ENCODE measurements at places on chromosomes 1 and 21. TPM values are rescaled to one million over a fixed set of nuclear protein-coding genes. Genes with fewer than 3 reads are reported as not detected.

DNA sequence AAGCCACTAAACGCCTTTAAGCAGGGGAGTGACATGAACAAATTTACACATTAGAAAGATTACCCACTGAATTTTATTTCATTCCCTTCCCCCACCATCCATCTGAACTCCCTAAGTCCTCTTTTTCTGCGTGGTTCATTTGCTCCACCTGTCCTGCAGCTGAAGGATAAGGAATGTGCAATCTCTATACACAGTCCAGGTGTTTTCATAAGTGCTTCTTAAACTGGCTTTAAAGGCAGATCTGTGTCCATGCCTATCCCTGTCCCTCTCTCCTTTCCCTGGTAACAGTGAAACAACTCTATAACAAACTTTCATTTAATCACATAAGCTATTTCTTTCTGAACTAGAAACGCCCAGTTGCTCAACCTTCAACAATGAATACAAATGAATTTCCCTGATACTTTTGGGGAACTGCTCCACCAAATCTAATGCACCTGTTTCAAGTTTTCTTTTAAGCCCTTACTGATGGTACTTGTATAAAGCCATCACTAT, 8.4 kb downstream of the GSTM3 start:
- no peak for DNase-seq
- no peaks in the 10 kb centered on the region for H3K4me1 ChIP-seq
- no peak overlapping the region for H3K4me3 ChIP-seq
- H3K27ac ChIP-seq: no peak overlapping the region
- peaks cover 9% of the 10 kb centered on the region for H3K27me3 ChIP-seq
- H3K36me3 ChIP-seq: no peaks in the 10 kb centered on the region

DNA sequence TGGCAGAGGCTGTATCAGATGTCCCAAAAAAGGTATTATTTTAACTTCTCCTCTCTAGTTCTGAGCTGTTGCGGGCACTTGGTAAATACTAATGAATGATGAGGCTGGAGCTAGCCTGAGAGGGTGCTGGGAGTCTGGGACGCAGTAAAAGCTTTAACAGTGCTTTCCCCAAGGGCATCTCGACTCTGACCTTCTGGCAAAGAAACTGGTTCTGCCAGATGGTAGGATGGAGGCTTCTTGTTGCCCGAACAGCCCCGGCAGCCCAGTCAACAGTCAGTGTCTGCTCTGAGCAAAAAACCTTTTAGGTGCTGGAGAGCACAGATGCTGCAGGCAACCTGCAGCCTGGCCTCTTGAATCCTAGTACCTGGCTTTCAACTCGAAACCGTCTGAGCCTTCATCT, 2.5 kb upstream of the PNRC2 start:
- H3K36me3 ChIP-seq: peaks cover 25% of the 10 kb centered on the region
- H3K27me3 ChIP-seq: no peaks in the 10 kb centered on the region
- H3K4me3 ChIP-seq: peak overlapping the region; percentile 25
- no peak for DNase-seq
- H3K4me1 ChIP-seq: peaks cover 38% of the 10 kb centered on the region
- H3K27ac ChIP-seq: peak overlapping the region; percentile 9

Gene KPRP
- total RNA-seq: not detected

Gene SRGAP2B
- total RNA-seq: 25.3 TPM

Gene IRF6
- total RNA-seq: 0.31 TPM

DNA sequence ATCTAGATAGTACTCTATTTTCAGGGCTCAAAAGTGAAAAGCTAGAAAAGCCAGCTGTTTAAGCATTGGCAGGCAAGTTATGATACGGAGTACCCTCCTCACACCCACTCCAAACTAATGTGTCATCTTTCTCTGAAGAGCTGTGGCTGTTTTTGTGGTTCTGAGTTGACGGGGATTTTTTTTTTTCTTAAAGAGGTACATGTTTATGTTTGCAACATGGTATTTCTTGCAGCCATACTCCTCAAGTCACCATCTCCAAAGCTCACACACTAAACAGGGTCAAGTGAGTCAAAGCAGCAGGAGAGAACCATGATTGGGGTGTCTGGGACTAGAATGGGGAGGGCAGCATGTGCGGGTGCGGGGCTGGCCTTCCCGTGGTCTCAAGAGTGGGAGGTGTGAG, 347.2 kb downstream of the DISC1 start:
- no peak overlapping the region for H3K4me3 ChIP-seq
- H3K36me3 ChIP-seq: peaks cover 19% of the 10 kb centered on the region
- H3K4me1 ChIP-seq: peaks cover 10% of the 10 kb centered on the region
- DNase-seq: peak; percentile 33

Gene TDRD5
- not detected for total RNA-seq

Gene CAMK2N1
- 0.81 TPM for total RNA-seq

DNA sequence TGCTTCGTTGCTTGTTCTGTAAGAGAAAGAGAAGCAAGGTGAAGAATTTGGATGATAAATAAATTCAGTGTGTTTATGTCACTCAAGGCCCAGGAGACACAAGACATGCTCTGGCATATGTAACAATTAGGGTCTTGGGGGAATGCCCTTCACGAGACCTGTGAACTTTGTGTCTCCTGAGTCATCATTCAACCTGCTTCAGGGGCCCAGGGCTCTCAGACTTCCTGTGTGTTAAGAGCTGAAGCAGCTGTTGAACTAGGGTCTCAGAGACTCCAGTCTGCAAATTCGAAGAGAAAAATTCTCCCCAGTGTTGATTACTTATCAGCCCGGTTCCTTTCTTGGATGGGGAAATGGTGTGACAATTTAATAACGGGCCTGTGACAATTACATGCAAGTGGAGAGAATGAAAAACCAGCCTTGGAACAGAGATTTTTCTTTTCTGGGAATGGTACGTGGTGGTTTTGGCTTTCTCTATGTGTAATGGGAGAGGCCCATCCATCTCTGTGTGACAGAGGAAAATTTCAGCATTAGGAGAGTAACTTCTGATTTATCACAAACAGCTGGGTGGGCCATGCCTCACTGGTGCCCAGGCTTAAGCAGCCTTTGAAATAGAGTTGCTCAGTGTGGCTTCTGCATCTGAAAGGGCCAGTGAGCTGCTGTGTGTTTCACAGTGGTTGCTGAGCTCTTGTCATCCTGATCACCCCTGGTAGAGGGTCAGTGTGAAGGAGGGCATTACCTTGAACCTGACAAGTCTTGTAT, 22.4 kb downstream of the HUNK start:
- H3K36me3 ChIP-seq: no peaks in the 10 kb centered on the region
- H3K27ac ChIP-seq: no peak overlapping the region
- H3K27me3 ChIP-seq: peaks cover 2% of the 10 kb centered on the region

DNA sequence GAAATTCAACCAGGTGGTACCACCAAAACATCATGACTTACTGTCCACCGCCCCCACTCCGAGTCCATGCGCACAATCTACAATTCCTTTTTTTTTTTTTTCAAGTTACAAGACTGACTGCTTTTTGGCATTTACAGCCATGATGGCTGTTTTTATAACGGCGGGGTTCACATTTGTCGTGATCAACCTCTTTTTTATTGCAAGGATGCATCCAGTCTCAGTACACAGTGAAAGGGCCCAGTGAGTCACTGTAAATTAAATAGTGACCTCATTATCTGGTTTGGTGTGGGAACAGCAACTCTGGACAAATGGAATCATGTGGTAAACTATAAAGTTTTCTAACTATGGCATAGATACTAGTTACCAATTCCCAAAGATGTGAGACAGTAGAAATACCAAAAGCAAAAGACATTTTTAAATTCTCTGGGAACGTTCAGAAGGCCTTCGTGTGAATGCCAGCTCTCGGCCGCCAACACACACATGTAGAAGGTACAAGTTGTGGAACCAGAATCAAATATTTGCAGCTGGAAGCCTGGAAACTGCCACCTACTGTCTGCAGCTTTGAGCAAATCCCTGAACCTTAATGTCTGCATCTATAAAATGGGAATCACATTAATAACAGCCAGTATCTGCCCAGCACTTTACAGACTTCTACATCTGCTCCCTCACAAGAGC, 4.9 kb downstream of the GLIS1 start:
- H3K36me3 ChIP-seq: no peaks in the 10 kb centered on the region
- no peak overlapping the region for H3K27ac ChIP-seq
- peaks cover 28% of the 10 kb centered on the region for H3K27me3 ChIP-seq
- no peak for DNase-seq
- H3K4me3 ChIP-seq: no peak overlapping the region
- peaks cover 2% of the 10 kb centered on the region for H3K4me1 ChIP-seq

DNA sequence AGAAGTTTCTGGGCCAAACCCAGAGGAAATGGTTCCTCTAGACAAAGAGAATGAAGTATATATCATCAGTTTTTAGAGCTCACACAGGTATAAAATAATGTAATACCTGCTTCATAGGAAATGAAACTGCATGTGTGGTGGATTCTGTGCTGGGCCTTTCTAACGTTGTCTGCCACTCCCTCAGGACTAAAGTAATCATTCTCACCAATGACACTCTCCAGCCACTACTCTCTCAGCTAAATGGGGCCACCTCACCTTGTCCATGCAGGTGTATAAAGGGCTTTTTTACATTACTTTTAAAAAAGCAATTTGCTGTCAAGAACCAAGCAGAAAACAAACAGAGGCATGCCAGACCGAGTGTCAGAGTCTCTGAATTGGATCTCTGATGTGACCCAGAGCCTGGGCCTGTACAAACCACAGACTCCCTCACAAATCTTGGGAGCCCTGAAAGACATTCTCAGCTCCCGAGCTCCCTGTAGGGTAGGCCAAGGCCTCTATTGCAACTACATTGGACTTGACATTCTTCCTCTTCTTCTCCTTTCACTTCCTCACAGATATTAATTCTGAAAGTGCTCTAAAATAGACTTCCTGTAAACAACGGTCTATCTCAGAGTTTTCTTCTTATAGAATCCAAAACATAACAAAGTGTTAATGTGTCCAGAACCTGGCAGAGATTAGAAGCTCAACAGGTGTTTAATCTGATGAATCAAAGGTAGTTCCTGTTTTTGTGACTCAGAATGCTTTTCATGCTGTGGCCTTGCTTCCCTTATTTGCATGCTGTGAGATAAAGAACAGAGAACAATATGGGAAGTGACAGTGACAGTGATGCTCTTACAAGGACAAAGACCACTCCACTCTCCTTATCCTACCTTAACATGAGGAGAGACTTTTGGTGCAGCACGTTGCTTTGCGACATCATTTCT, 8.6 kb downstream of the AIM2 start:
- DNase-seq: no peak
- H3K4me1 ChIP-seq: peaks cover 67% of the 10 kb centered on the region
- peak overlapping the region; percentile 82 for H3K27ac ChIP-seq
- peak overlapping the region; percentile 45 for H3K4me3 ChIP-seq

Gene SEMA4A
- total RNA-seq: 68.2 TPM

- H3K27me3 ChIP-seq: peaks cover 6% of the 10 kb centered on the region
- H3K4me3 ChIP-seq: no peak overlapping the region
- DNase-seq: no peak
- peaks cover 33% of the 10 kb centered on the region for H3K4me1 ChIP-seq
- no peak overlapping the region for H3K27ac ChIP-seq
These were observed 3.9 kb upstream of the TGFBR3 start for GRCh38 chr1:91889717-91890459.

Gene SIPA1L2
- total RNA-seq: 6.2 TPM

- peak within 1 kb of the TSS; percentile 99 for H3K27ac ChIP-seq
- peaks cover 50% of the 10 kb centered on the region for H3K4me1 ChIP-seq
- peak within 1 kb of the TSS; percentile 96 for H3K4me3 ChIP-seq
- peak; percentile 98 for DNase-seq
- peaks cover 50% of the 10 kb centered on the region for H3K36me3 ChIP-seq
These were observed at the start of gene SH2D2A for GRCh38 chr1:156816561-156817328. SH2D2A (minus strand) TSS chr1:156816848; CDS start chr1:156816708, 140 bp downstream.

Gene FBLIM1
- total RNA-seq: 0.05 TPM

- H3K27ac ChIP-seq: no peak overlapping the region
- DNase-seq: peak; percentile 63
- no peaks in the 10 kb centered on the region for H3K36me3 ChIP-seq
These were observed 7.5 kb upstream of the ZNF648 start for GRCh38 chr1:182069028-182069466.

DNA sequence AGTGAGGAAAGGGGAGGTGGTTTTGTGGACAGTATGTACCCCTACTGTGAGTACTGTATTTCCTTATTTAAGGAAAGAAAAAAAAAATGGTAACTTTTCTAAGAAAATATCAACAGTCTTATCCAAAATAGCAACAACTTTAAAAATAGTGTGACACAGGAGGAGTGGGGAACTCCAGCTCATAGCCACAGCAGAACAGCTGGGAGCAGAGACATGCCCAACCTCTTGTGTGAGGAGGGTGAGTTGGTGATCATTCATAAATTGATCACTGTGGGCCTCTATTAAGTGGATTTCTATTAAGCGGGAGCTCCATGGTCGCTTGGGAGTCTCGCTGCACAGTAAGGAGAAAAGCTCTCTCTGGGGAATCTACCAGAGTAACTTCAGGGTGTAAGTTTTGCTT, 158.8 kb upstream of the DUSP10 start:
- no peak for DNase-seq
- H3K27me3 ChIP-seq: no peaks in the 10 kb centered on the region
- no peak overlapping the region for H3K4me3 ChIP-seq
- H3K27ac ChIP-seq: no peak overlapping the region
- H3K36me3 ChIP-seq: no peaks in the 10 kb centered on the region

GRCh38 chr1:25066256-25066655, 136.2 kb upstream of the RUNX3 start:
- no peak overlapping the region for H3K4me3 ChIP-seq
- no peaks in the 10 kb centered on the region for H3K36me3 ChIP-seq
- H3K27ac ChIP-seq: no peak overlapping the region
- DNase-seq: no peak
- H3K27me3 ChIP-seq: no peaks in the 10 kb centered on the region

GRCh38 chr1:222031318-222031717, 289.4 kb upstream of the DUSP10 start:
- peaks cover 6% of the 10 kb centered on the region for H3K27me3 ChIP-seq
- H3K27ac ChIP-seq: no peak overlapping the region
- no peak for DNase-seq
- H3K36me3 ChIP-seq: no peaks in the 10 kb centered on the region
- H3K4me1 ChIP-seq: no peaks in the 10 kb centered on the region

Gene KIF2C
- total RNA-seq: 113 TPM

- DNase-seq: no peak
- H3K4me3 ChIP-seq: no peak overlapping the region
- H3K4me1 ChIP-seq: peaks cover 6% of the 10 kb centered on the region
- no peaks in the 10 kb centered on the region for H3K36me3 ChIP-seq
These were observed 2.5 kb upstream of the KRTAP12-1 start for GRCh38 chr21:44684483-44684882.

Gene OR2M2
- not detected for total RNA-seq

GRCh38 chr1:208923456-208923855, 660.1 kb upstream of the CAMK1G start:
- no peaks in the 10 kb centered on the region for H3K27me3 ChIP-seq
- H3K4me3 ChIP-seq: no peak overlapping the region
- DNase-seq: no peak

Gene DLGAP3
- total RNA-seq: 0.88 TPM

GRCh38 chr1:162904579-162904978, 43.6 kb upstream of the CCDC190 start:
- no peaks in the 10 kb centered on the region for H3K36me3 ChIP-seq
- no peak overlapping the region for H3K4me3 ChIP-seq

DNA sequence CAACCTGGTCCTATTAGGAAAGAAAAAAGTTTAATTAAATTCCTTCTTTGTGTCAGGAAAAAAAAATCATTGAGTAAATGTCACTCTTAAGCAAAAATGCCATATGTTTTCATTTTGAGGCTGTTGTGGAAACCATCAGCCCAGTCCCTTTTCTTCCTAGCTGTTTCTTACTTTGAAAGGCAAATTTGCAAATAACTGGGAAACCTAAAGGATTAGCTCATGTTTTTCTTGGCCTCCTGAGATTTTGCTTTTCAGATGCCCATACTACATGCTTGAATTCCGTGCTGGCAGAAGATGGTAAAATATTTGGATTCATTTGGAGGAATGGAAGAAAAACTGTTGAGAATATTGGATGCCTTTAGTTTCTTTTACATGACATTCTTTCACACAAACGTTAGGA, 182.1 kb upstream of the ADAMTS5 start:
- H3K27me3 ChIP-seq: no peaks in the 10 kb centered on the region
- H3K27ac ChIP-seq: no peak overlapping the region
- DNase-seq: no peak
- H3K4me3 ChIP-seq: no peak overlapping the region

- no peak overlapping the region for H3K27ac ChIP-seq
- H3K36me3 ChIP-seq: peaks cover 36% of the 10 kb centered on the region
- DNase-seq: no peak
These were observed 12.6 kb upstream of the HMGN2 start for GRCh38 chr1:26459573-26460031.

Data from activated CD4-positive, alpha-beta memory T cell treated with anti-CD3 and anti-CD28 coated beads for 36 hours (primary cell).